ENCODE measurements at places on chromosomes 3 and 15.

DNA sequence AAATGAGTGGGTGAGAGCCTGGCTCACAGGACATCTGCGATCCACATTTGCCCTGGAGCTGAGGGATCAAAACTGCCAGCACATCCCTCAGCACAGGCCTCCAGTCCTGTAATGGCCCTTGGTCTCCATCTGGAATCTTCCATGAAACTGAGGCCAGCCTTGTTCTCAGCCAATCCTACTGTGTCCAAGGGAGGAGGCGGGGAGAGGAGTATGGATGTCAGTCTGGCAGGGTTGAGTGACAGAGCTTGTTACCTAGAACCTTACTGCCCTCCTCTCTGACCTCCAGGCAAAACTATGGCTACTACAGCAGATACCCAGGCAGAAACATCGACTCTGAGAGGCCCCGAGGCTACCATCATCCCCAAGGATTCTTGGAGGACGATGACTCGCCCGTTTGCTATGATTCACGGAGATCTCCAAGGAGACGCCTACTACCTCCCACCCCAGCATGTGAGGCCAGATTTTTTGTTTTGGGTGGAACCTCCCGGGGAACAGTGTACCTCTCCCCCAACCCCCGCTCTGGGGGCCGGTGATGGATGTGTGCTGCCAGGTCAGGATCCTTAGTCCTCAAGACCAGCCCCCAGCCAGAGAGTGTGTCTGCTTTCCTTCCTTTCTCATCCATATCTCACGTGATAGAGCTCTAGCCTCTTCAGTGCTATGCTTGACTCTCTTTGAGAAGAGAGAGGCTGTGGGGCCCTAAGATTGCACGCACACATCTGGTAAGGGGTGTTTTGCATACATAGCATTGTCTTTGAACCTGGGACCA lies 41.3 kb downstream of the CHDH start:
- DNase-seq = no peak

- DNase-seq = no peak
Observed at GRCh38 chr3:178526291-178526690, 9.9 kb upstream of the KCNMB2 start.

GRCh38 chr3:56870436-56870835 lies 68.7 kb upstream of the ARHGEF3 start:
- no peak for DNase-seq

DNA sequence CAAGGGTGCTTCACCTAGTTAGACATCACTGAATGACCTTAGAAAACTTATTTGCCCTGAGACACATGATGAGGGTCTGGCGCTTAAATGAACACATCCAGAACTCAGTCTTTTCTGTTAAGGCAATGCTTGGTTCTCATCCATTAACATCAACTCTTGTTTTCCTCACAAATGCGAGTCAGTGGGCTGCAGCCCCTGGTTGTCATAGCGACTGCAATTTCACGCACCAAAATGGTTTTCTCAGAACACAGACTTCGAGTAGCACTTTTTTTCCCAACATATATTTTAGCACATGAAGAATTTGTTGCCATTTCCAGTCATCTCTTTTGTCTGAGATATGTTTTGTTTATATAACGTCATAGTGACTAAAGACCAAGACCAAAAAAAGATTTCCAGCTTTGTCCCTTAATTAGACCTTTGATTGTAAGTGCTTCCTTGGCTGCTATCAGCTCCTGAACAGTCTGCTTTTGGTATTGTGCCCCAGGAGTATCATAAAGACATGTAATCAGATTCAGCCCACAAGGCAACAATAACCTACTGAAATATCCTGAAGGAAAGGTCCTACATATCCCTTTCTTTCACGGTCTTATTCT lies 68.5 kb downstream of the GPR176 start:
- DNase-seq = no peak

DNA sequence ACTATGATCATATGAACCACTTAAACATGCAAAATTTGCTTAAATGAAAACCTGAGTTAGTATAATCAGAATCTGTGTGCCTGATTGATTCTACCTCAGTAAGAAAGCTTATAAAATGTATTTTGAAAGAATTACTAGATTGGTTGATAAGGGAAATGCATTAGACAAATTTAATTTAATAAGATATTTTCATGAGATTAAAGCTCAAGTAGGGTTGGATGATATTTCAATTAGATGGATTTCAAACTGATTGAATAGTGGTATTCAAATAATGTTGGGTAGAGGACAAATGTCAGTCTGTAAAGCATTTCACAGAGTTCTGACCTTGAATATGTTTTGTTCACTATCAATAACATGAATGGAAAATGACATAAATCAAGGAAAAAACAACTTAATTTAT lies 780.4 kb upstream of the ALCAM start:
- no peak for DNase-seq

DNA sequence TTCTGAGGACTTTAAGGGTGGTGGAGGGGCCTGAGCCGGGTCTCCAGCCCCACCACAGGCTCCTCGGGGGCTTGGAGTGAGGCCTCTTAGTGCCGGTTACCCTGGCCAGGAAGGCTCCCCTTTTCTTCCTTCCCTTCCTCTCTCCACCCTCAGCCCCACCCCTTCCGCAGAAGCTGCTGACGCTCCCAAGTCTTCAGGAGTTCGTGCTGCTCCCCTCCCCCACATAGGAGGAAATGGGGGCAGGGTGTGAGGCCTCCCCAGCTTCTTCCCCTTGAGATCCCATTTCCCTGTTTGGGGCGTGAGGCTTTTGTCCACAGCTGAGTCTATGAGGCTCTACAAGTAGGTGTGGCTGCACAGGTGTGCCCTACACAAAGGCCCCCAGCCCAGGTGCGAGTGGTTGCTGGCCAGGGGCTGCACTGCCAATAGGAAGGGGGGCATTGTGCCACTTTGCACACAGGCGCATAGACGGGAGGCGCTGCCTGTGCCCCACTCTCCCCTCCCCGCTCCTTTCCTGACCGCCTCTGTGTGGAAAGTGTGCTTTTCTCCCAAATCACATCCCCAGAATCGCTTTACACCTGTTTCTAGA lies 915 bp upstream of the CALML4 start:
- DNase-seq = no peak

DNA sequence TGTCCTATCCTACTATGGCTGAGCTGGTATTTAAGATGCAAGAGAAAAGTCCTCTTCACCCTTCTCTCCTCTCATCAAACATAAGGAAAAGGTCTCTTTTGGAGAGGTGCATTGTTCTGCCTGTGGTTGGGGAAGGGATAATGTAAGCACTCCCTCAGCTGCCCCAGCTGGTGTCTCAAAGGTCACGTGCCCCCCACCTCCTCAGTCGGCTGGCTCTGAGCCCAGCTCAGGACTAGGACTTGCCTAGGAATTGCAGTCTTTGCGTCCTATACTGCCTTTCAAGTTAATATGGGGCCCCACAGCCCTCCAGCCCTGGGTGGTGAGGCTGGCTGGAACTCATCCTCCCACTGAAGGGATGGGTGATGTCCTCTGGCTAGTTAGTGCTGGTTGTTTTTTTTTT lies 29.7 kb downstream of the OR4F15 start:
- DNase-seq = no peak

DNA sequence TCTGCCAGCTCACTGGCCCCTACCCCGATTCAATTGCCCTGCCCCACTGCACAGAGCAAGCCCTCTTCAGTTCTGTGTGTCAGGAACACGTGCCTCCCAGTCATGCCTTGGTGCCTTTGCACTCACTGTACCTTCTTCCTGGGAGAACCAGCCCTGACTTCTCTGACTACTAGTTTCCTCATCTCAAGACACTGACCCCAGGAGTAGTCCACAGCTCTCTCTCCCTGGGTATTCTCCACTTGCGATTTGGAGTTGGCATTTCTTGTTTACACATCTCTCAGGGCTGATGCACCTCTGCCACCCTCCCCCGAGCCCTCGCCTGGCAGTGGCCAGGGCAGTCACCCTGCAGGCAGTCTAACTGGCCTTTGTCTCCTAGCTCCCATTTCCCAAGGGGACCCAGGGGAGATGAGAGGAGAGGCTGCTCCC lies 5.7 kb downstream of the CISH start:
- no peak for DNase-seq

DNA sequence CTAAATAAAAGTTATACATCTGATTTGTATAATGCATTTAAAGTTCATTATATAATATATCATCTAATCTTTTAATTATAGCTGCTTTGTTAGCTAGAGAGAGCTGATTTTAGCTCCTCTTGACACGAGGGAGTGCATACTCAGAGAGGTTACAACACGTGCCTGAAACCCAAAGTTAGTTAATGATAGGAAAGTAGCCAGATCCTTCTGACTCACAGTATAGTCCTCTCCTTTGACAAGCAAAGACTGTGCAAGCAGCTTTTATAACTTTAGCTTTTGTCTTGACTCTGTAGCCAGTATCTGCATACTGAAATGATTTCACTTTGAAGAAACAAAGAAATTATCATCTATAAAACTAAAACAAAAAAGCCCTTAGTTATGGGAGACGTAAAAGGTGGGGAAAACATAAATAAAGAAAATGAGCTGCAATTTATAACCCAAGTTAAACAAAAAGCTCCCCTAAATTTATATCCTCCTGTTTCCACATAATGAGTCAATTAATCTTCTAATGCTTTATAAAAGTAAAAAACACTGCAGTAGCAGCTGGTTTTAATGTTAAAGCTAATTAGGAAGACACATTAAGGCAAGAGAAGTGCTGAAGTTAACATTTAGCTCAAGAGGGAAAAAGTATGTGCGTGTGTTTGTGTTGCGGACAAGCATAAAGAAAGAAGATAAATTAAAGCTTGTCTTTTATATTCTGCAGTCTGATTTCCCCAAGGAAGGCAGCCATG lies 13.1 kb downstream of the GABRR3 start:
- no peak for DNase-seq

DNA sequence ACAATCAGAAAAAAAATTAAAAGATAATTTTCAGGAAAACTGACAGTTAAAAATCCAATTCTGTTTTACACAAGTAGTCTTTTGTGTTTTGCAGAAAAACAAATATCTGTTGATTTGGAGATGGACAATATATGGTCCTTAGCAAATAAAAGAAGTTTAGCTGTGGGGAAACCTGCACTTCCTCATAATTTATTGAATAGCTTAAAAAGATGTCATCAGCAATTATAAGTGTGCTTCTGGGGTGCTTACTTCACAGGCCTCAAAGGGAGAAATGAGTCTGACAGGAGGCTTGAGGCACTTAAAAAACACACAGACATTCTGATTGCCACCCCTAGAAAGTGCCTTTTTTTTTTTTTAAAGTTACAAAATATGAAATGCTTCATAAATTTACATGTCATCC lies 31.6 kb upstream of the CERS3 start:
- no peak for DNase-seq

DNA sequence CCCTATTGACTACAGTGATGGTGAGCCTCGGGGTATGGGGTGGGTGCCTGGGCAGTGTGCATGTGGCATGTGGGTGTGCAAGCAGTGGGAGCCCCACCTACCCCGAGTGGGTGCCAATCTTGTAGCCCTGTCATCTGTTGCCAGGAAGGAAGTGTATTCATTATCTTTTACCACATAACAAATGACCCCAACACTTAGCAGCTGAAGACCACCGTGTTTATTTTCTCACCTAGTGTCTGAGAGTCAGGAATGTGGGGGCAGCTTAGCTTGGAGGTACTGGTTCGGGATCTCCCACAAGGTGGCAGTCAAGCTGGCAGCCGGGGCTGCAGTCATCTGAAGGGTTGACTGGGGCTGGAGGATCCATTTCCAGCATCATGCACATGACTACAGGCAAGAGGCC lies 21.7 kb downstream of the XYLB start:
- no peak for DNase-seq

- no peak for DNase-seq
Observed at GRCh38 chr3:183554377-183554776, 1.1 kb downstream of the KLHL6 start.

DNA sequence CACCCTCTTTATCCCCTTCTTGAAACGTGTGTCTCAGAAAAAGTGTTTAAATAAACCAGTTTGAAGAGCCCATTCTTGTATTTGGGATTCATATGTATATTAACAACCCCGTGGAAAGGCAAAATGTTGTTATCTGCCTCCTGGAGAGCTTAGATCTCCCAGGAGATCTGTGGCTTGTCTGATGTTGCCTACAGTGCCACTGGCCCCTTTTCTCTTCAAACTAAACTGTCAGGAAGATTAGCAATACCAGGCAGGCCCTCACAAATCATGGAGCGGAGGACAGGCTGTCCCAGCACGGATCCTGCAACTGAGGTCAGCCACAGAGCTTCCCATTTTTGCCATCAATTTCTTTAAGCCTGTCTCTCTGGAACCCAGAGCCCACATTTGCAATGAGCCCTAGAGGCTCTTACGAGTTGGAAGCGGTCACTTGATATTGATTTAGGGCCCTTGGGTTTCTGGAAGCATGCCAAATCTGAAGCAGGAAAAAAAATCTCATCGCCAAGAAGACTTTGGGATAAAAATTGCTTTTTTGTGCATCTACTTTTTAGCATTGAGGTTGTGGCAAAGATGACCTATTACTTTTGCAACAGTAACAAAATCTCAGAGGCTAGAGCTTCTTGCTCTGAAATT lies 234.1 kb downstream of the OPA1 start:
- no peak for DNase-seq

DNA sequence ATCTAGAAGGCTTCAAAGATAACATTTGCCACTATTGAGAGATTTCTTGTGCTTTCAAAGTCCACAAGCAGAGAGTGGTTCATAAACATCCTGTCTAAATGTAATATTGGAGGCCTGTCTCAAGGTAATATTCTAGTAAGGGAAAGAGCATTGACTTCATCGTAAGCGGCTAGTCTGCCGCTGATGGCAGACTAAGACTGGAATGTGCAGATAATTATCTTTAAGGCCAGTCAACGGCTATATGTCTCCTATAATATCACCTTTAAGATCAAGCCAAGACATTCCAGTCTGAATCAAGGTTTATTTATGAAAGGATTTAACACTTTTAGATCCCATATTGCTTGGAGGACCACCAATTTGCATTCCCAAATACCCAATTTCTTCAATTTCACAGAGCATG lies 424.2 kb upstream of the WNT5A start:
- DNase-seq = no peak

- DNase-seq = no peak
Observed at GRCh38 chr3:7813365-7813764, 688.3 kb upstream of the LMCD1 start.

GRCh38 chr15:81023483-81024264 lies 23.0 kb downstream of the TLNRD1 start:
- DNase-seq = no peak

GRCh38 chr3:169215461-169216352 lies 447.8 kb downstream of the MECOM start:
- no peak for DNase-seq

- no peak for DNase-seq
Observed at GRCh38 chr3:189058071-189058470, 113.7 kb upstream of the TPRG1 start.

DNA sequence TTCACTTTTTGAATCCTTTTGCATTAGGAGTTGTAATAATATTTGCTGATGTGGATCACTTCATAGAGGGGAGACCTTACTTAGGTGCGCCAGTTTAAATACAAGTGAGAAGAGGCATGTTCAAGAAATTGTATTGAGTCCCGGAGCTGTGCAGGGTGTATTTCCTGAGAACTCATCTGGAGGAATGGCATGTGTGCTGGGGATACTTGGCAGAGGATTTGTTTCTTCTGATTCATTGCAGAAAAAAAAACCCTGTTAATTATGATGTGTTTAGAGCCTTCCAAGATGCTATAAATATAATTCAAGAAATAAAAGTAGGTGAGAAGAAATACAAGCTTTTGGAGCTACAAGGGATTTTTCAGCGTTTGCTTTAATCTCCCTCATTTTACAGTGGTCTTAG lies 97.6 kb downstream of the TPRG1 start:
- no peak for DNase-seq

GRCh38 chr3:13379201-13379830 lies 40.8 kb downstream of the NUP210 start:
- no peak for DNase-seq

Data from activated CD4-positive, alpha-beta T cell treated with anti-CD3 and anti-CD28 coated beads, Interleukin-2, amount 50 U/mL, for 4 hours (primary cell).